ENCODE measurements at places on chromosomes 5 and 9. TPM values are rescaled to one million over a fixed set of nuclear protein-coding genes. Genes with fewer than 3 reads are reported as not detected.

HRCT1 gene
- not detected for total RNA-seq

THBS4 gene
- total RNA-seq = 11.8 TPM

DNA sequence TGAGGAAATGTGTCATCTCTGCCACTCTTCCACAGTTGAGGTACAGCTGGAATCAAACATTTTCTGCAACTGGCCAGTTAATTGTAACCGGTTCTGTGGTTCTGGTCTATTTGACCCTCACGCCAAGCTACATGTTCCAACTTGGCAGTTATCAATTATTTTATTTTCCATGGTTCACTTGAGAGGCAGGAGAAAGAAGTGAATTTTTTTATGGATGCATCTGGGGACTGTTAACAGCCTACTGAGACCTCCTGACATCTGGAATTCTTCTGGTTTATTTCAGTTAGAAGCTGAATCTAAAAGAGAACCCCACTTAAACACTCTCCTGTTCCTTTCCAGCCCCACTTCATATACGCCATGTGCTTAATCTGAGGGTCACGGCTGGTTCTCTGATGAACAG, 372.3 kb downstream of the DNAH5 start:
- DNase-seq = no peak

GRIN3A gene
- total RNA-seq = 0.07 TPM

DMRT3 gene
- not detected for total RNA-seq

LECT2 gene
- total RNA-seq = not detected

DNA sequence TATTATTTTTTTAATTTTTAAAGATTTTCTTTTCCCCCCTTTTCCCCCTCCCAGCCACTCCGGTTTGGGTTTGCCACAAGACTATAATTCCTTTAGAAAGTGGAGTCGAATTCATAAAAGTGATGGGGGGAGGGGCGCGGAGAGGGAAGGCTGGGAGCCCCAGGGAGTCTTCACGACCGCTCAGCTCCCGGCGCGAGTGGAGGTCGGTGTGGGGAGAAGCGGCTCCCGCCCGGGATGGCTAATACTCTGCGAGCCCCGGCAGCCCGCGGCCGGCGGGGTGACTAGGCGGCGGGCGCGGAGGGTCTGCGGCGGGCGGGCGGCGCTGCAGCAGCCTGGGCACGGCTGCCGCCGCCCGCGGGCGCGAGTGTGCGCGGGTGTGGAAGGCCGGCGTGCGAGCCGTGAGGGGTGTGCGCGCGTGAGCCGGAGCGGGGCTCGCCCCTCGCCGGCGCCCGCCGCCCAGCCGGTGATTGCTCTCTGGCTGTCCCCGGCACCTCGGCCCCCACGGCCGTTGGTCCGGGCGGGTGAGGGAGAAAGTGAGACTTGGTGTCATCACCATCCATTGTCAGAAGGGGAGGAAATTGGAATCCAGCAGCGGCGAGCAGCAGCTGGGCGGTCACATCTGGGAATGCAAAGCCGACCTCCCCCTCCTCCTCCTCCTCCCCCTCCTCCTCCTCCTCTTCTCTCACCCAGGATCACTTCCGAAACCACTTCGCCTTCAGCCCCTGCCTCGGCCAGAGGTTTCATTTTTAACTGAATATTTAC, at the start of gene PARP8:
PARP8 (plus strand) TSS at position 377 of the 762 bp plus-strand sequence. CDS start 459 bp downstream, outside the sequence.
- peak; percentile 66 for DNase-seq

- no peak for DNase-seq
These were observed 26.8 kb downstream of the ANKRD55 start for GRCh38 chr5:56206126-56206910.

SEMA5A gene
- total RNA-seq = 14.3 TPM

DNA sequence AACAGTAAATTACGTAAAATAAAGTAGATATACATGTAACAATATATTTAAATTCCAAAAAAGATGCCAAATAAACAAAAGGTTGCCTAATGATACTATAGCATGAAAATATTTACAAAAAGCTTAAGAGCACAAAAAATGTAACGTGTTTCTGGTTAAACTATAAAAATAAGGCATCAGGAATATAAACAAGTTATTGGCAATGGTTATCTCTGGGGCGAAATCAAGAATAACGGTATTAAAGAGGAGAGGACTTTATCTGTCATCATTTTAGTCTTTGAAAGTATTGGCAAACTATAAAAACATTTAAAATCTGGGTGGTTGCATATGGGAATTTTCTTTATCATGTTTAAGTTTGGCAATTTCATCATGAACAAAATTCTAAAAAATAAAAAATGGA, 1599.2 kb downstream of the MAT2B start:
- DNase-seq = no peak

DNA sequence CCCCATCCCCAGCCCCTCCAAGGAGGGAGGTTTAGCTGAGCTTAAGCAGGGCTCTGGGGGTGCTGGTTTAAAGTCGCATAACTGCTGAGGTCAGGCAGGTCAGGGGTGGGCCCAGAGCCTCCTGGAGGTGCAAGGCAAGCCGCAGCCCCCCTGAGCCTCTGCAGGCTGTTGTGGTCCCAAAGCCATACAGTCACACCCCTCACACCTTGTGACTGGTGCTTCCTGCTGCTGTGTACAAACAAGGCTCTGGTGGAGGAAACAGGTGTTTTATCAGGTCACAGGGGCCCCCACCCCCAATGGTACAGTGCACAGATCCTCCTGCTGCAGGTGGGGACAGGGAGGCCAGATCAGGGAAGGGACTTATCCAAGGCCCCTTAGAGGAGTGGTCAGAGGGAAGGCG, 8.0 kb downstream of the TCF7 start:
- no peak for DNase-seq

C5orf52 gene
- not detected for total RNA-seq

Measured in WTC11 (cell line).